Mammary epithelial cell (primary cell): ENCODE measurements at places on chromosomes 5 and 9. TPM values are rescaled to one million over a fixed set of nuclear protein-coding genes. Genes with fewer than 3 reads are reported as not detected.

Gene LCN9
- not detected for polyA plus RNA-seq

Gene IFNB1
- polyA plus RNA-seq: not detected

Gene GFPT2
- polyA plus RNA-seq: 0.15 TPM

GRCh38 chr9:37836386-37836785 lies 35.8 kb downstream of the DCAF10 start:
- DNase-seq: no peak

DNA sequence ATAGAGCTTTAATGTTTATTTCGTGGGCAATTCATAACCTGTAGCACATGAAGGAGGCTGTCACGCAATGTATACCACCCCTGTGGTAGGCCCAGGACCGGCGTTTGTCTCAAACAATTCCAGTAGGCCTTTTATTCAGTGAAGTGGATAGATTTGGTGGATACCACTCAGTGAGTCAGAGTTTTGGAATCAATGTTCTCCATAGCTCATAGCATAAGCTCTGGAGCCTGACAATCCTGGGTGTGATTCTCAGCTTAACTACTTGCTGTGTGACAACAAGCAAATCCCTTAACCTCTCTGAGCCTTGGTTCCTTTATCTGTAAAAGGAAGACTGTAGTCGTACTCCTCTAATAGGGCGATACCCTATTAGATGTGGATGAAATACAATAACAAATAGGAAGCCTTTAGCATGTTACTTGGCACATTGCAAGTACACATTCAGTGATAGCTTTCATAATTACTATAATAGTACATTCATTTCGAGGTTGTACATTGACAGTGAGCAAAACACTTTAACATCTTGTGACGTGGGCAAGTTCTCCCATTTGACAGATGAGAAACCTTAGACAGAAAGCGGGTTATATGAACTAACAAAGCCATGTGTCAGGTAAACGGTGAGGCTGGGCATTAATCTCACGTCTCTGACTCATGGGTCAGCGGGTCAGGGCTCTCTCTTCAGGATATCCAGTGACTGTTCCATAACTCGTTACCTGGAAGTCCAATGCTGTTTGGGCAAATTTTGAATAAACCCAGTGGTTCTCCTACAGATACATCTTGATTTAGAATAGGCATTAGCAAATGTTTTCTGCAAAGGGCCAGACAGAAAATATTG lies 130.8 kb downstream of the C9orf152 start:
- DNase-seq: peak; percentile 47

GRCh38 chr5:116930616-116931015 lies 356.0 kb upstream of the SEMA6A start:
- DNase-seq: no peak

Gene DUSP1
- 19.1 TPM for polyA plus RNA-seq

DNA sequence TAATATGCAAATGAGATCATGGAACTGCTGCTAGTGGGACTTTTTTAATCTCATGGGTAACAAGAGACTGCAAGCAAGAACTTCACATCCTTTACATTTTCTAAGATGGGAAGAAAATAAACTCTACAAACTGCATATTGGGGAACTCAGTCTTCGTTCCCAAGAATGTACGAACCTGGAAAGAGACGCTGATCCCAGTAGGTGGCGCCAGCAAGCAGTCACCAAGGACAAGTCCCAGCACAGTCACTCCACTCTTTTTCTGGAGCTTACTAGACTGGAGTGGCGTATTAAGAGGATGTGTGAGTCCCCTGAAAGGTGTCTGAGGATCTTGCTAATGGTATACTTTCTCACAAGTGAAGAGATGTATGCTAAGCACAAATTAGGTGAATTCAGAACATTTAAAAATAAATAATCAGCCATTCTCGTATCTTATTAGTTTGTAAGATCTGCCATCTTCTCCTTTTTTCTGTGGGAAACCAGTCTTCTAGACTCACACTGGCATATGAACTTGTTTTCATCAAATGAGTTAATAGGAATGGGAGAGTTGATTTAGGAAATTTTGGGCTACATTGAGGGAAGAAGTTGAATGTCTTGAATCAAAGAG lies 16.0 kb upstream of the PUM3 start:
- peak; percentile 43 for DNase-seq

GRCh38 chr9:81801190-81801589 lies 111.8 kb upstream of the TLE1 start:
- DNase-seq: no peak

Gene CDH12
- polyA plus RNA-seq: not detected

GRCh38 chr9:89609426-89610006 lies 4.7 kb downstream of the GADD45G start:
- DNase-seq: no peak

Gene KLHL3
- polyA plus RNA-seq: 2.9 TPM

- DNase-seq: peak; percentile 37
These were observed 2257.5 kb upstream of the C9orf72 start for GRCh38 chr9:29830821-29831220.

- peak; percentile 87 for DNase-seq
These were observed 77.0 kb downstream of the ZCCHC7 start for GRCh38 chr9:37197158-37198038.

Gene ABLIM3
- 21.6 TPM for polyA plus RNA-seq
